ENCODE measurements at places on chromosomes 7 and 10. TPM values are rescaled to one million over a fixed set of nuclear protein-coding genes. Genes with fewer than 3 reads are reported as not detected.

TMEM26 gene
- not detected for total RNA-seq

CFAP69 gene
- total RNA-seq: 1.5 TPM

ADGRA1 gene
- total RNA-seq: not detected

SLC25A40 gene
- total RNA-seq: 35.0 TPM

WEE2 gene
- not detected for total RNA-seq

Measured in activated CD8-positive, alpha-beta memory T cell treated with anti-CD3 and anti-CD28 coated beads for 36 hours (primary cell).